ENCODE measurements at places on chromosomes 4 and X.

DNA sequence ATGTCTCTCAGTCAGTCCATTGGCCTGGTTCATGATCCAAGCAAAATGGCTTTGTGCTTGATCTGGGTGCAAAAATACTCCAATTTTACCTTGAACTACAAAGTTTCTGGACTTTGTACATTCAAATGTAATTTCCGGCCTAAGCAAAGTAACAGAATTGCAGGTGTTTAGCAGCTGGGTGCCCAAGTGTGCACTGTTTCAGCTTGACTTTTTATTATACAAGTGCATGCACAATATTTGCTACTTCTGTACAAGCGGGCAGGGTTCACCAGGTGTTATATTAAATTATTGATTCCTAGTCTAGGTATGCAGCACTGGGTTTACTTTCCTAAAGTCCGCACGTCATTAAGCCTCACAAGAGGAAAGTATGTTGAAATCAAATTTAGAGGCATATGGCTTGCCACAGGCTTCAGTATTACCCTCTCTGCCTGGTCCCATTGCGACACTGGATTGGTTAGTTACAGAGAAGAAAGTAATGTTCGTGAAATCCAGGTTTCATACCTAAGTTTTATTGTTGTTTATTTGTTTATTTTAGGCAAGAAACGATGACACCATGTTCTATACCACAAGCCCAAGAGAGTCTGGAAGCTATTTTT, 376.9 kb upstream of the CTSO start:
- no peak for DNase-seq

DNA sequence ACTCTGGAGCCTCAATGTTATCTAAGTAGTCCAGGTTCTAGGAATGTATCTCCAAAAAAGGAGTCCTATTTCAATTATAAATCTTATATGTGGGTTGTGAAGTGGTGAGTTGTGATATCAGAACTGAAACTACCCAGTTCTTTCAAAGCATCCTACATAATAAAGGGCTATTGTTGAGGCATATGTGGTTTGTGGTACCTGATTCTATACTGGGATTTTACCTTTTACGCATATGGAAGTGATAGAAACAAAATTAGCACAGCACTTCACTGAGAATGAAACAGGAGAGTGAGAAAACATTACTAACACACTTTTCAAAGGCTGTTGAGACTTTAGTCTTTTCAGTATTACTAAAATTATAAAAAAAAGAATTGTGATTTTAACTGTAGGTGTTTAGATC, 417.7 kb upstream of the GALNT7 start:
- DNase-seq, result no peak

- no peak for DNase-seq
Observed at GRCh38 chr4:74123065-74123728, 24.2 kb upstream of the CXCL2 start.

DNA sequence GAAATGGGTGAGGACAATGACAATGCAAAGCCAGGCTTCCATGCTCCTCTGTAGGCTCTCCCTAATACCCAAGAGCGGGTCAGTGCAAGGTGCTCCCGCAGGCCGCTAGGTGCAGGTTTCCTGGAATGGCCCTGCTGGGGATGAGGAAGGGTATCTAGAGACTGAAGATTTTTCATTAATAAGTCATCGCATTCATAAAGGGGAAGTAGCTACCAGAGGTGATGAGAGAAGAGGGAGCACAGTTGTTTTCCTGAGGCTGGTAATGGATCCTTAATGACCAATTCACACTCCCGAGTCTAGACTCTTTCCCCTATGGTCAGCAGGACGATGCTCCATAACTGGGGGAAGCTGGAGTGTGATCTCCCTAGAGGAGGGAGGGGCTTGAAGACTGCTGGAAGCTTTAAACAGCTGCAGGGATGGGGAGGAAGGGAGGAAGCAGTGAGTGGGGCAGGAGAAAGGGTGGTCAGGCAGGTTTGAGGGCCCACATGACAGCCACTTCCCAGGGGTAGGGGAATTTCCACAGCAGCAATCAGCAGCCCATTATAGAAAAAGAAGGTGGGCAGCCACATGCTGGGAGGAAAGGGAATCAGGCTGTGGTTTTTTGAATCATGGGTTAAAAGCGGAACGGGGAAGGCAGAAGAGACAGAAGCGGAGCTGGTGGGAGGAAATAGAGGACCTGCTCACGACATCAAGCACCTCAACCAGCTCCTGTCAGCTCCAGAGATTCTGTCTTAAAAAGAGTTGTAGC, 10.2 kb upstream of the ATP6AP2 start:
- no peak for DNase-seq

DNA sequence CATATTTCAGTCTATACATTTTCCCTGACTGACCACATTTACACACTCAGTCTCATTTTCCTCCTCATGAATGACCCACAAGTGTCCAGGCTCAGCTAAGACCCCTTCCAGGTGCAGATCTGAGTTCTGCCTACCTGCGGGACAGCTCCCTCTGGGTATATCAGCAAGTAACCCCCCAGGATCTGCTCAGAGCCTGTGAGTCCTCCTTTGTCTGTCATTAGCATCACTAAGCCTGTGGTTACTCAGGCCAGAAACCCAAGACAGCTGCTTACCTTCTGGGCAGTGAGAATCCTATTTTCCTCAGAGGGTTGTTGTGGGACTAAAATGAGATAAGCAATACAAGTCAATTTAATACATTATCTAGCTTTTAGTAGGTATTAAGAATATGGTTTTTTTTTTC, 487.6 kb upstream of the BOD1L1 start:
- no peak for DNase-seq

GRCh38 chr4:68905939-68906779, 45.4 kb downstream of the UGT2A3 start:
- no peak for DNase-seq

GRCh38 chr4:181301735-181302710, 941.2 kb upstream of the TENM3 start:
- DNase-seq, result no peak

DNA sequence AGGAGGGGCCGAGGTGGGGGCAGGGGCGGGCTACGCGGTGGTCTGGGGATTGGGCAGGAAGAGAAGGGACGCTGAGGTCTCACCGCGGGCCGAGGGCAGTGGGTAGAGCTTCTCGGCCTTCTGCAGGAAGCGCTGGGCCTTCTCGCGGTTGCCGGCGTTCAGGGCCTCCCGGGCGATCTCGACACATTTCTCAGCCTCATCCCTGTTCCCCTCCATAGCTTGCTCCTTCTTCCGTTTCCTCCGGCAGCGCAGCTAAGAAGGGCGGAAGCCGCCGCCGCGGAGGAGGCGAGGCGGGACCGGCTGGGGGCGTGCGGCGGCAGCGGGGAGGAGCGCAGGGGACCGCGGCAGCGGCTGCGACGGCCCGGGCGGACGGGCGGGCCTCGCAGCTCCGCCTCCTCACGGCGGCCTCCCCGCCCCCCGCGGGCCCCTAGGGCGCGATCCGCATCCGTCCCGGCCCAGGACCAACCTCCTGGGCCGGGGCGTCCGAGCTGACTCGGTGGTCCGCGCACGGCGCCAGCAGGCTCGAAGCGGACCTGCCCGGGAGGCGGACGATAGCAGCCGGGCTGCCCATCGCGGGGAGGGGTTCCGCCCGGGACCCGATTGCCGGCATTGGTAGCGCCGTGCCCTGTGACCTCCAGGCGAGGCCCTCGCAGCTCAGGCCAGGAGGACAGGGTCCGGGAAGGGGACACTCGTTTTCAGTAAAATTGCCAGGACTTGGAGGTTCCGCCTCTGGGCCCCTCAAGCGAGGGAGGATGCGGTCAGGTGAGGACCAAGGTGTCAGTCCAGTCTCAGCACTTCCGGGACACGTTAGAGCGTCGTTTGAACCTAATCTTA, at the start of gene DNAJB14:
TSS of gene DNAJB14 (minus strand) at position 263 of the 834 bp plus-strand sequence. CDS start at position 216, 47 bp downstream.
- no peak for DNase-seq

GRCh38 chrX:71291381-71291780, 7.9 kb downstream of the NONO start:
- DNase-seq, result no peak

DNA sequence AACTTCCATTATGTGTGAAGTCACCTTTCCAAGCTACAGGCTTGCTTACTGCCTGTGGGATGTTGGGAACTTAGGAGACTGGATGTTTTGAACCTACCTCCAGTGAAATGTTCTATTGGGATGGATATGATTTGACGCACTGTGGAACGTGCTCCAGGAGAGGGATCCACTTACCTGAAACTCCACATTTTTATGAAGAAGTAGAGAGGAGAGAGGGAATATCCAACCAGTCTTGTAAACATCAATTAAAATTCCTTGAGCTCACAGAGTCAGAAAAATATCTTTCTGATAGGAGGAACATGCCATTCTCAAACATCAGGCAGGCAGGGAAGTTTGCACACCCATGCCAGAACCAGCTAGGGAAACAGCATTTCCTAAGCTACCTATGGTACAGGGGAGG, 91.1 kb upstream of the MAOA start:
- no peak for DNase-seq

- DNase-seq, result peak; percentile 38
Observed at GRCh38 chr4:121791481-121791880, 9.6 kb upstream of the EXOSC9 start.

- no peak for DNase-seq
Observed at GRCh38 chrX:2691543-2692220, 587 bp downstream of the CD99 start.

GRCh38 chrX:87409113-87409841, 108.3 kb upstream of the KLHL4 start:
- DNase-seq, result peak; percentile 31

DNA sequence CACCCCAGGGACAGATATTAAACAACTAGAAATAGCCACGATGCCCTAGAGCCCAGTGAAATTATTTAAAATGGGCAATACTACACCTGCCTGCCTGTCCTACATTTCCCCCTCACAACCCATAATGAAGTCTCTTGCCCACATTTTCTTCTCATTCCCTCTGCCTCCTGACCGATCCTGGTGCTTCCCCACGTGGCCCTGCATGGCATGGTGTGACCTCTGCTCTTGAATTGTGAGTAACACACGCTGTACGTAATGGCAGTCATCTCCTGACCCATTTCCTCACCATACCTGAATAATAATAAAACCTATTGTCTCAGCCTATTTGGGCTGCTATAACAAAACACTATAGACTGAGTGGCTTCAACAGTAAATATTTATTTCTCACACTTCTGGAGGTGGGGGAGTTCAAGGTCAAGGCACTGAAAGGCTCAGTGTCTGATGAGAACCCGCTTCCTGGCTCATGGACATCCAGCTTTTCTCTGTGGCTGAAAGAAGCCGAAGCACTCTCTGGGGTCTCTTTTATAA, 77.0 kb upstream of the ENPP6 start:
- DNase-seq, result no peak

DNA sequence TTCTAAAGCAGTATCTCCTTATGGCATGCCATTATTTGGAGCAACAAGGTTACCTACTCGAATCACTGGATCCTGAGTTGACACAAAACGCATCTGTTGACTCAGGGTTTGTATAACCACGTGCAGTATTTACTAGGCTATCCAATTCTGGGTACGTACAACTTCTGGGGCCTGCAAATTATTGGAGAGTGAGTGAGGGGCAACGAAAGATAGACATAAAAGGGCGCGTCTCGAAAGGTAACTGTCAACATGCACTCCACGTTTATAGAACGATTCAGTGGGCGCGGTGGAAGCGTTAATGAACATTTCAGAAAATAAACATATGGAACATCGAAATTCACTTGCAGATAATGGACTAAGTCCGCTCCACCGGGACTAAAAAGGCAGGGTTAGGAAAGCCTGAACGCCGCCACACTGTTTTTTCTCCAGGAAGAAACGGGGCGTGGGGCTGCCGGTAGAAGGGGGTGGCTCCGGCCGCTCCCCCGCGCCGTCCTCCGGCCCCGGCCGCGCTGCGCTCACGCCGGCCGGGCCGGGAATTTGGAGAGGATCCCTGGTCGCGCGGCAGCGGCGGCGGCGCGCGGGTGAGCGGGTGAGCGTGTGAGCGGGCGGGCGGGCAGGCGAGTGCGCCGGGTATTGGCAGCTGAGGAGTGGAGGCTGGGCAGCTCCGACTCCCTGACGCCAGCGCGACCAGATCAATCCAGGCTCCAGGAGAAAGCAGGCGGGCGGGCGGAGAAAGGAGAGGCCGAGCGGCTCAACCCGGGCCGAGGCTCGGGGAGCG, at the start of gene SMAD1:
TSS of gene SMAD1 (plus strand) at position 690 of the 778 bp plus-strand sequence. CDS start 32,761 bp downstream, outside the sequence.
- DNase-seq, result peak; percentile 32

DNA sequence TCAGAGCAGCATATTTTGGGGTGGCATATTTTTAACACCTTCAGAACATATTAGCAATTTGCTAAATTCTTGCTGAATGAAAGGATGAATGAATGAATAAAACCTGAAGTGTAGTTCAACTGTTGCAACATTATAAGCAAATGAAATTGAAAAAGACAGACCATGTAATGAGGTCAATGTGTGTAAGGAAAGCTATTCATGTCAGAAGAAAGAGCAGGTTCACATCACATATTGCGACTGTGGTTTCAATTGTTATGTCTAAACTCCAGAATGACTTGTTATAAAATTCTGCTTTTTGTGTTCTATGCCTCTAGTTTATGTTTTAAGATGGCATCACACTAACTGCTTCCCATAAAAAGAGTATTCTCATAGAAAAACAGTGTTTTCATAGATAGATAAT, 32.9 kb upstream of the DSPP start:
- DNase-seq, result no peak

DNA sequence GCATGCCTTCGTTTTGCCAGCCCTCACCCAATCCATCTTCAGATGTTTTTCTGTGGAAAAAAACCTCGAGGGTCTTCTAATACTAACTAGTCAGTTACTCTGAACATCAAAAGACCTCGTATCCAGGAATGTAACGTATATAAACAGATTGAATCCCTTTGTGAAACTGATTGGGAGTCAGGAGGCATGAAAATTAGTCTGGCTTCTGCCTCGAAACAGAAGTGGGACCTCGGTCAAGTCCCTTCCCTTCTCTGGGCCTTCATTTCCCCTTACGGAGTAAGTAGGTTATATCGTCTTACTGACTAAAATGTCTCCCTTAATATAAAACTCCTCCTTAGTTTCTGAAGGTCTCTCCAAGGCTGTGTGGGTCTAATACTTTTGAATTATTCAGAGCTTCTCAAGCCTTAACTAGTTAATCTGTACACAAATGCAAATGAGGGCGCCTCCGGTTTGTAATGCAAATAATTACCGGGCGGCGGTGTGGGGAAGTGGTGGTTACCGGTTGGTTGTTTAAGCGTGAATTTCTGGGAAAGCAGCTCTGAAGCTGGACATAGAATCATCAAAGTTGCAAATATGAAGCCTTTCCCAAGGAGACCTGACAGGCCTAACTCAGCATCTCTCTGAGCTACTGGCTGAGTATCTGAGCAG, 11.4 kb upstream of the NKRF start:
- DNase-seq, result no peak

DNA sequence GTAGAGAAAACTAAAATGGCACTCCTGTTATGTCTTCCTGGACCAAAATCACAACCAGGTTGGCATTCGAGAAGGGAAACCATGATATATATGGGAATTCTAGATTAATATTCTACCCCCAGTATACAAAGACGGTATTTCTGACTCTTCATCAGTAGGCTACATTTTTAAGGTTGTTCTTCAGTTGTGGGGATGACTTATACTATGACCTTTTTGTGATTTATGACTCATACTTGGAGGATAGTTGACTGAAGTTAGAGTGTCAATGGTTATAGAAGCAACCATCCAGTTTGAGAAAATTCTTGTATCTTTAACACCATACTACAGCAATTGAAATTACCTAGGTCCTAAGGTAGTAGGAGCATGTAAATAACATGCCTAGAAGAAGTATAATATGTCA, 49.8 kb upstream of the CYSLTR1 start:
- no peak for DNase-seq
